CD4-positive, alpha-beta T cell treated with Interleukin-6 at 100 ng/mL for 8 hours (primary cell): ENCODE measurements at places on chromosomes 7 and 10.

DNA sequence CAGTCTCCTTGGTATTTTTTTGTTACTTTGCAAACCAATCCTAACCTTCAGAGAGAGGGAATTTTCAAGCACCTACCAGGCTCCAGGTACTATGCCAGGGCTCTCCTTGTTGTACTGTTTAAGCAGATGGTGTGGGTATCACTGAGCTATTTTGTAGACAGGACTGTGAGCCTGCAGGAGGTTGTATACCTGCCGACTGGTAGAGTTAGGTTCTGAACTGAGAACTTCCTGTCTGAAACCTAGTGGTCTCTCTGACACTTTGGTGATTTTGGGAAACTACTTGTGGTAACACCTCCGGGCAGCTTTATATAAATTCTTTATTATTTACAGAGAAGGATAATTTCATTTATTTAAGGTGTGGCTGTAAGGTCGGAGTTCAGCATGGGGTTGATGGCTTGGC is 4.6 kb downstream of the ZNF853 start:
- no peak for DNase-seq

DNA sequence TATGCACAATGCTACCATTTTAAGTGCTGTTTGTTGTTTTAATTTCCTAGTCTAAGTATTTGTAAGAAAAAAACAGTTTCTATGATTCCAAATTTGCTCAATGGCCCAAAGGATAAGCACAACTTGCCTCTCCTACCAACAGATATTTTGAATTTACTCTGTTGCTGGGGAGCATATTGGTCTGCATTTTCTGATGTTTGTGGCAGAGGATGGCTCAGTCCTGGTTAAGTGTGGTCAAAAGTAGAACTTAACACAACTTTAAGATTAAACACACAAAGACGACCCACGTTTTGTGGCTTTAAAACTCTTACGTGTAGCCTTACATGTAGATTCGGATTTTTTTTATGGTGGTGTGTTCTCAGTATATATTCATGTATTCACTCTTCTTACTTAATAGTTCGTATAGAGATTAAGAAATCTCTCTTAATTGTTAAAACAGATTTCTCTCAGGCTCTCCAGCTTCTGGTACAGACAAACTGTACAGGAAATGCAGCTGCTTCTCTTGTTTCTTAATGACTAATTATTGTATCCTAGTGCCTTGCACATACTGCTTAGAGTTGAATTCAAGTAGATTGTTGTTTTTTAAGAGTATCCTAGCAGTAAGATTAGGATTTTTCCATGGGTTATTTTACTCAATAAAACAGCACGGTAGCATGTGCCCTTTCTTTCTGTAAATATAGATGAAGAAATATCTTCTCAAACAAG is 86.2 kb downstream of the GPR85 start:
- DNase-seq: no peak

- DNase-seq: no peak
These were observed 184.1 kb downstream of the ELFN1 start for GRCh38 chr7:1853986-1854865.

- no peak for DNase-seq
These were observed 28.0 kb downstream of the HERC4 start for GRCh38 chr10:68047122-68047521.

DNA sequence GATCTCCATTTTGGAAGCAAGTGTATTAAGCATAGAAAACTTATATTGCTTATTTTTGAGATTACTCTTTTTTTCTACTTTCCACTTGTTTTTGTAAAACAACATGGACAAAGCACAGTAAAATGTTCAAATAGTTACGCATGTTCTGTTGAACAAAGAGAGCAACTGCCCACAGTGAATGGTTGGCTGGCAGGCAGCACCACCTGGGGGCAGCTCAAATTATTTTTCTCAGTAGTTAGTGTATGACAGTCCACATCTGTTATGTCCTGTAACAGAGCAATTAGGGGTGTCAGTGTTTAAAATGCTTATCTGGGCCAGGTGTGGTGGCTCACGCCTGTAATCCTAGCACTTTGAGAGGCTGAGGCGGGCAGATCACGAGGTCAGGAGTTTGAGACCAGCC is 46.1 kb upstream of the CACUL1 start:
- DNase-seq: no peak

GRCh38 chr7:139054101-139054500 is 18.3 kb upstream of the ZC3HAV1L start:
- DNase-seq: no peak

DNA sequence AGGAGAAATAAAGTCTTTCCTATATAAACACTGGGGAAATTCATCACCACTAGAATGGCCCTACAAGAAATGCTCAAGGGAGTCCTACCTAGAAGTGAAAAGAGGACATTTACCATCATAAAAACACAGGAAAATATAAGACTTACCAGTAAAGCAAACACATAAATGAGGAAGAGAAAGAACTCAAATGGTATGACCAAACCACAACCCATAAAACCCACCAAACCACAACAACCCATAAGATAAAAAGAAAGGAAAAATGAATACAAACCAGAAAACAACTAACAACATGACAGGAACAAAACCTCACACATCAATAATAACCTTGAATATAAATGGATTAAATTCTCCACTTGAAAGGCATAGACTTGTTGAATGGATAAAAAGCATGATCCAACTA is 71.9 kb upstream of the DIP2C start:
- DNase-seq: no peak

GRCh38 chr10:18044976-18045720 is 93.4 kb downstream of the SLC39A12 start:
- no peak for DNase-seq

DNA sequence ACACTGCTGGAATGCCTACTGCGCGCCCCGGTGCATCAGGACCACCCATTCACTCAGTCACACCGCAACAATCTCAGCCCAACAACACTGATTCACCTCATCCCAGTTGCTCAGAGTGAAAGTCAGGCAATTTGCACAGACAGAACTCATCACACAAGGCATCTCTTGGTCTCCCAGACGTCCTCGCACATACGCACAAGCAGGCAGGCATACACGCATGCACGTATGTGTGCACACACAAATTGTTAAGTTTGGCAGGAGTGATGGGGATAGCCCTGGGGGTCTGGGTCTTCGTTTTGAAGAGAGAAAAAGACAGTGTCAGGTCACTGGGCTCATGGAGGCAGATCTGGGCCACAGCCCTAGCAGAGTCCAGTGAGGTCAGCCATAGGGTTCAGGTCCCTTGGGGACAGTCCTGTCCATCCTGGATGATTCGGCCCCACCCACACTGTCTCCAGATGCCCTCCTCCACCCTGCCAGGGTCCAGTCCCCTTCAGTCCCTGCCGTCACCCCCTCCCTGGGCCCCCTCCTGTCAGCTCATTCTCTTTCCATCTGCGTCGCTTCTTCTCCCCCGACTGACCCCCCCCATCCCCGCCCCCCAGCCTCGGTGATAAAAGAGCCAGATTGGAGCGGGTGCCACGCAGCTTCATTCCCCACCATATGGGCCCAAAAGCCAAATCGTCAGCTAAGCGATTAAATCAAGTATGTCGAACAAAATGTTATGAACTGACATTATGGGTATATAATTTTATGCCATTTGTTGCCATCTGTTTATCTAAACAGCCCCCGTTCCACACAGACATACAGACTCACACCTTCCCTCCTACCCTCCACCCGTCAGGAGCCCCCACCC is 48.5 kb upstream of the SLF2 start:
- no peak for DNase-seq

GRCh38 chr10:16809074-16809718 is 8.0 kb downstream of the RSU1 start:
- peak; percentile 29 for DNase-seq

DNA sequence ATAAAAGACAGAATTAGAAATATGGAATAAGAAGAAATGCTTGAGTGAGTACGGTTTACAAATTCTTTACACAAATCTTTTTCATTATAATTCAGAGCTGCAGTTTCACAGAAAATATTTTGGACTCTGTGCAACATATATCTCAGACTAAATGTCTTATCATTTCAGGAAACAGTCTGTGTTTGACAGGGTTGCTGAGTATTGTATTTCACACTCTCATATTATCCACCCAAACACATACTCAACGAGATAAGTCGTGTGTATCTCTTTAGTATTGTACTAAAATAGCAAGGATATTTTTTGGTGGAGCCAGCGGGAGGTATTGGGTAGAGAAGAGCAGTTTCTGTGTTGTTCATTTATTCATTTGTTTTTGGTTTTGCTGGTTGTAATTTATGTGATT is 39.0 kb upstream of the SLC39A12 start:
- DNase-seq: no peak

DNA sequence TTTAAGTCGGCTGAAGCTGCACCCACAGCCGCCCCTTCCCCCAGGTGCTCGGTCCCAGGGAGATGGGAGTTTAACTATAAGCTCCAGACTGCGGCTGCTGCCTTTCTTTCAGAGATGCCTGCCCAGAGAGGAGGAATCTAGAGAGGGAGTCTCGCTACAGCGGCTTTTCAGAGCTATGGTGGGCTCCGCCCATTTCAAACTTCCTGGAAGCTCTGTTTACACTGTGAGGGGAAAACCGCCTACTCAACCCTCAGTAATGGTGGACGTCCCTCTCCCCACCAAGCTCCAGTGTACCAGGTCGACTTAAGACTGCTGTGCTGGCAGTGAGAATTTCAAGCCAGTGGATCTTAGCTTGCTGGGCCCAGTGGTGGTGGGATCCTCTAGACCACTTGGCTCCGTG is 135.4 kb downstream of the CXCL12 start:
- no peak for DNase-seq

GRCh38 chr7:2280424-2280823 is 33.8 kb downstream of the SNX8 start:
- DNase-seq: no peak

GRCh38 chr10:36003031-36003600 is 361.0 kb upstream of the FZD8 start:
- no peak for DNase-seq

- peak; percentile 62 for DNase-seq
These were observed 18.7 kb downstream of the HSPA12A start for GRCh38 chr10:116723428-116724281.

DNA sequence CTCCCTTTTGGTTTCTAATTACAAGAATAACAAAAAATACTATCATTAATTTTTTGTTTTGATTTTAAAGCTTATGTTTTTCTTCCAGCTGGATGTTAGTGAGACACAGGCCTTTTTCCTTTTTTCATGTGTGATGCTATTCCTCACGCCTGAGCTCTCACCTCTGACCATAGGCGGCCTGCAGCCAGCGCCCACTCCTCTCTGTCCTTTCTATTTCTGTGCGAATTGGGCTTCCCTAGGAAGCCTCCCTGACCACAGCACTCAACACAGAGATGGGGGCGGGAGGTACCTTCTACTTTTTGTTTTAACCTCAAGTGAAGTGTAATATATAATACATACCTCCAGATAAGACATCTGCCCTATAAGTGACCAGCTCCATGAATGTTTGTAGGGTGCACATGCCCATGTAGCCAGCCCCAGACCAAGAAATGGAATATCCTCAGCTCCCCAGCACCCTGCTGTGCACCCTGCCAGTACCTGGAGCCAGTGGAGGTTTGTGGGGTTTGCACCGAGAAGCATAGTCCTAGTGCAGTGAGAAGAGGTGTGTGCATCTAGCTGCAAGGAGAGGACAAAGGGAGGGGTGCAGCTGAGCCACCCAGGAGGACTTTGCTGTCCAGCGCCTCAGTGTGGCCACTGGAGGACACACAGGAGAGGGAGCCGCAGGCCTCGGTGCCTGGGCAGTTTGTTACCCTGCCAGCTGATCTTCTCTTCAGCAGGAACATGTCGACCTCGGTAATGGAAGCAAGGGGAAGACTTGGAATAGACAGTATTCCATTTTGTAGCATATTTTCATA is 38.5 kb downstream of the BNIP3 start:
- no peak for DNase-seq

- no peak for DNase-seq
These were observed 31.6 kb upstream of the FOXK1 start for GRCh38 chr7:4650433-4651047.

GRCh38 chr7:54260941-54261371 is 281.2 kb upstream of the VSTM2A start:
- DNase-seq: no peak
